ENCODE measurements at places on chromosomes 1 and 21.
A peak's percentile ranks its signal among the peaks of the same experiment; 100 is the strongest.

GRCh38 chr21:29359718-29360117 is 61.0 kb downstream of the BACH1 start:
- no peak for DNase-seq

- peak; percentile 35 for DNase-seq
These were observed 198.3 kb downstream of the DUSP10 start for GRCh38 chr1:221543529-221544120.

GRCh38 chr1:225735252-225736149 is 42.1 kb upstream of the SRP9 start:
- DNase-seq, result peak; percentile 40

DNA sequence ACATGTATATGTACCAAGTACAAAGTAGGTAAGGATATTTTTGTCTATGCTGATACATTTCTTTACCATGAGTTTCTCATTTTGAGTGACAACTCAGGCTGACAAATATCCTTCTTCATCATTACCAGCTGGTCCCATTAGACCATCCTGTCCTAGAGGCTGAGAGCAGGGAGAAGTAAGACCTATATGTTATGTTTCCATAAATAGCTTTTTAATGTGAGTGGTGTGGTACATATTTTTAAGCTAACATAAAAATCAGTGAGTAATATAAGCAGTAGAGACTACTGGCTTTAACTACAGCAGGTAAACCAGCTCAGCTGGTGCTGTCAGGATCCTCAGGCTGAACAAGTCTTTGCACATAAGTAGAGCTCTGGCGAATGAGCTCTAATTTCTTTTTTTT is 62.4 kb downstream of the CLEC20A start:
- no peak for DNase-seq

- no peak for DNase-seq
These were observed 3.5 kb upstream of the ILDR2 start for GRCh38 chr1:166978821-166979220.

- no peak for DNase-seq
These were observed 48.9 kb upstream of the F3 start for GRCh38 chr1:94590203-94591137.

GRCh38 chr1:9385801-9386573 is 93.3 kb downstream of the SPSB1 start:
- no peak for DNase-seq

DNA sequence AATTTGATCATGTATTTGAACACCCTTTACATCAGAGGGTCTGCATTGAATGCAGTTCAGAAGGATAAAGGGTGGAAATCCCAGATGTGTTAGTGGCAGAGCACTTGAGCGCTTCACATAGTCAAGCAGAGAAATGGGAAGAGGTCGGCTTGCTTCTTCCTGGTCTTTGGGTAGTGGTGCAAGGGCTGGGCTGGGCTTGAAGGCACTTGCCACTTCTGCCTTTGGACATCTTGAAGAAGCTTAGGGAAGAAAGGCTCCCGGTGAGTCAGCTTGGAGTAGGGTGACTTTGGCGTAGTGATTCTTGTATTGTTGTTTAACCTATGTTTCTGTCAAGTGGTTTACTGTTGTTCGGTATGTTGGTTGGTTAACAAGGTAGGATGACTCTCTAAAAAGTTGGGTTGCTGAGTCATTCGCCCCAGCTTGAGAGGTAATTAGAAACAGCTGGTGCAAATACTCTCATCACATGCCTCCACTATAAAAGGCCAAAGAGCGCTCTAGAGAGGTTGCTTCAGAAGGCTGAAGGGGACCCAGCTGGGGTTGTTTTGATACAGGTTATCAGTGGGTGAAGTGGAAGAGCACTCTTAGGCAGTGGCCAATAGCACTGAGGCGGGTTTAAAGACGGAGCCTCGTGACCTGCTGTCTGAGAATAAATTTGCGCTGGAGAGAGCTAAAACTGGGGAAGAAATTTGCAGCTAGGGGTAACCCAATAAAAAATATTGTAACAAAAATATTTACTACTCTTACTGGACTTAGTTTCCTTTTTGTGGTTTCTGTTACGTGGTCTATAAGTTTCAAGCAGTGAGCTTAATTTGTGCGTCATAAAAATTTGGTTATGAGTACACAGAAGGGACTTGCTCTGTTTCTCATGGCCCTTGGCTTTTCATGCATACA is 1.4 kb downstream of the BACH1 start:
- peak; percentile 95 for DNase-seq

GRCh38 chr1:172882791-172883386 is 167.9 kb downstream of the TNFSF18 start:
- DNase-seq, result no peak

GRCh38 chr21:46156678-46157077 is 1.3 kb upstream of the FTCD start:
- no peak for DNase-seq

GRCh38 chr1:19061798-19062197 is 105.3 kb upstream of the IFFO2 start:
- DNase-seq, result no peak

- DNase-seq, result no peak
These were observed 284.4 kb downstream of the SETD4 start for GRCh38 chr21:35775778-35776544.

GRCh38 chr1:202243006-202243405 is 49.4 kb downstream of the LGR6 start:
- DNase-seq, result no peak

Measured in NCI-H2029 treated with DMSO at 0.1 percent for 48 hours (cell line).